ENCODE measurements at places on chromosomes 7 and 10.

DNA sequence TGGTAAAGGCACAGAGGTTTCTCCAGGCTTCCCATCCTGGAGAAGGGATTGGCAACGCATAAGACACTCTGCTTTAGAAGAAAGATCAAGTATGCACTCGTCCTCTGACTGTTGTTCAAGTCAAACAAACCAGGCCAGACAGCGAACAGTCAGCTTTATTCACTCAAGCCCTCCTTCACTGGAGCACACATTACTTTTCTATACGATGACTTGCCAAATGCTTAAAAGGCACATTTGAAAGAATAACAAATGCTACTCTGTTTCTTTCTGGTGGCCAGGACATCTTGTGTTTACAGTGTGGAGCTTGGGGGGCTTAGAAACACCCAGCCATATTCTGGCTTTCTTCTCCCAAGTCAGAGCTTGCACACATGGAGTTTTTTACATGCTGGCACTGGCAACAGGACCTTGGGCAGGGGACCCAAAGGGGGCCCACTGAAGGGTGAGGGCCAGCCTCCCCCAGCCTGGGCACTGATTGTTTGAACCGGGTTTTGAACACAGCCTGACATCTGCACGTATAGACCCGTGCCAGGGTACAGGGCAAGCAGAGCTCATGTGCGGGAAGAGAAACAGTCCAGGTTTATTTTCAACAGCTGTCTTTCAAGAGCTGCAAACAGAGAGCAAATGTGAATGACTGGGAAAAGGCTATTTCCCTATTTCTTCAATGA lies 33.3 kb upstream of the FGFR2 start:
- no peaks in the 10 kb centered on the region for H3K4me1 ChIP-seq
- H3K36me3 ChIP-seq = no peaks in the 10 kb centered on the region
- H3K27me3 ChIP-seq = no peaks in the 10 kb centered on the region

GRCh38 chr10:109474261-109474660 lies 449.1 kb downstream of the XPNPEP1 start:
- H3K27ac ChIP-seq = no peak overlapping the region
- H3K27me3 ChIP-seq = no peaks in the 10 kb centered on the region
- no peak for DNase-seq
- no peaks in the 10 kb centered on the region for H3K36me3 ChIP-seq

- H3K27me3 ChIP-seq = peaks cover 44% of the 10 kb centered on the region
- no peaks in the 10 kb centered on the region for H3K36me3 ChIP-seq
- no peak for DNase-seq
- 0 out of 2 replicates have a peak, but pooled peaks cover 3% of the 10 kb centered on the region for H3K4me1 ChIP-seq
Observed at GRCh38 chr10:49633327-49634068, 19.7 kb downstream of the CHAT start.

DNA sequence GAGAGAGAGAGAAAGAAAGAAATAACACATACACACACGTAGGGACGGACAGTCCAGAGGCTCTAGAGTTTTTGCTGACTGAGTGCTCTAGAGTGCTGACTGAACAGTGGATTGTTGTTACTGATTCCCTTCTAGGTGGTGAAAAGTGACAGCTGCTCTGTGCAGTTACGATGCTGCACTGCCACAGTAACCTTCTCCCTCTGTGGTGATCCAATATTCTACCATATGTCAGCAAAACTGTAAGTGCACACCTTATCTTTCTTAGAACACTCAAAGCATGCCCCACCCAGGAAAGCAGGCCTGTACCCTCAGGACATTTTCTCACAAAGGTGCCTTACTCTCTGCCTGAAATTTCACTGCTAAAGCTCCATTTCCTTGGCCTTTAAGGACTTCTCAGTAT lies 1023.5 kb downstream of the TYW1 start:
- H3K4me3 ChIP-seq = no peak overlapping the region
- no peaks in the 10 kb centered on the region for H3K27me3 ChIP-seq
- H3K4me1 ChIP-seq = no peaks in the 10 kb centered on the region
- peak; percentile 3 for DNase-seq
- no peaks in the 10 kb centered on the region for H3K36me3 ChIP-seq
- no peak overlapping the region for H3K27ac ChIP-seq

DNA sequence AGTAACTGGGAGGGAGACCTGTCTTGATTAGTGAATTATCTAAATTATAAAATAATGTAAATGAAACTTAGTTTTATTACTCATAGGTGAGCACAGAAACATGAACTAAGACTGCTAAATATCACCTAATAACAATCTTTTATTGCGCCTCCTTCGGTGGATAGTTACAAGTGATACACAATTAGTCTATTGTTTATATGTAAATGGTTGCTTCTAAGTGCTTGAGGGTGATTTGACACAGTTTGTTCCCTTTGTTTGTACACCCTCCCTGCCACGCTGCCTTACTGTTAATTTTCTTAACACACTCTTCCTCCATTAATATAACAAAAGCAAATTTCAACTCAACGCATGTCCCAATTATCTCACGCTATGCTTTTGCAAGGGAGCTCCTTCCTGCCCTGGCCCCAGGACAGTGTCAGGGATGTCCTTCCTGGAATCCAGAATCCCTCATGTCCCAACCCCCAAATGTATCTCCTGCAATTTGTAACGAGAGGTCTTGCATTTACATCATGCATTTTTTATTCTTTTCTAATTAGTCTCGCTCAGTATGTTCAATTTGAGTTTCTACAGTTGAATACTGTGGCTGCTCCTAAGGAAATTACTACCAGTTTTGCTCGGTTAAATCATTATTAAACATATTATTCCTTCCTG lies 4.2 kb downstream of the NPSR1 start:
- no peaks in the 10 kb centered on the region for H3K27me3 ChIP-seq
- no peak overlapping the region for H3K27ac ChIP-seq
- no peak overlapping the region for H3K4me3 ChIP-seq
- no peak for DNase-seq
- H3K36me3 ChIP-seq = no peaks in the 10 kb centered on the region

DNA sequence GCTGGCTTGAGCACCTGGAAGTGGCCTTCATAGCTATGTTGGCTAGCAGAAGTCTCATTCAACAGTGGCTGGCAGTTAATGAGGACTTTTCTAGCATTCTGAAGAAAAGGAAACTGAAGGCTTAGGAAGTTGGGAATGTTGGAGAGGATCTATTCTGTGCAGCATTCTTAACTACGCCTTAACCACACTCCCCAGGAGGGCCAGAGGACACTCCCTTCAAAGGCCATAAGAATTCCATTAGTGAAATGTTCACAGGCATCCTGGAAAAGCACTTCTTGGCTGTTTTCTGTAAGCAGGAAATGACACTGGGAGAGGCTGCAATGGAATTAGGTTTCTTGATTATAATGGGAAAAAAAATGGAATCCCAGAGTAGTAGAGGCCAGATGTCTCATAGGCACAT lies 188.9 kb downstream of the ARHGAP12 start:
- no peak overlapping the region for H3K4me3 ChIP-seq
- no peaks in the 10 kb centered on the region for H3K36me3 ChIP-seq
- no peaks in the 10 kb centered on the region for H3K4me1 ChIP-seq
- no peak for DNase-seq
- no peaks in the 10 kb centered on the region for H3K27me3 ChIP-seq
- H3K27ac ChIP-seq = no peak overlapping the region

DNA sequence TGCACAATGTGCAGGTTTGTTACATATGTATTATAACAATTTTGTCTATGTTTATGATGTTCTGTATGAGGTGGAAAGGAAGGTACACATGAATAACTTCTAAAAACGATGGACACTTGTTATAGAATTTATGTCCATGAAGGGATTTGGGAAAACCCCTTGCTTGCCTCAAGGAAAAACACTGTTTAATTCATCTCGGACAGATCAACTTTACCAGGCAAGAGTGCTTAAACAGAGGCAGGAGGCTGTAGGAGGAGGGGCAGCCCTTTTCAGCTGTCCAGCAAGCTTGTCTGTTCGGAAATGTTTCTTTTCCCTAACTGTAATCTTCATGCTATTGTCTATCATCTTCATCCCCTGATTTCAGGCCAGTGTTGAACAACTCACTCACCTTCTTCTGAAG lies 200.9 kb downstream of the CDC14C start:
- no peaks in the 10 kb centered on the region for H3K4me1 ChIP-seq
- H3K36me3 ChIP-seq = no peaks in the 10 kb centered on the region
- no peak for DNase-seq
- no peak overlapping the region for H3K27ac ChIP-seq
- no peaks in the 10 kb centered on the region for H3K27me3 ChIP-seq

- H3K27ac ChIP-seq = no peak overlapping the region
- H3K36me3 ChIP-seq = no peaks in the 10 kb centered on the region
- no peak for DNase-seq
- H3K27me3 ChIP-seq = no peaks in the 10 kb centered on the region
Observed at GRCh38 chr7:1109581-1110310, 21.8 kb downstream of the GPER1 start.

- H3K4me3 ChIP-seq = no peak overlapping the region
- no peak overlapping the region for H3K27ac ChIP-seq
- no peaks in the 10 kb centered on the region for H3K36me3 ChIP-seq
Observed at GRCh38 chr10:59107147-59107546, 69.3 kb upstream of the PHYHIPL start.

- H3K4me3 ChIP-seq = no peak overlapping the region
- no peak overlapping the region for H3K27ac ChIP-seq
- H3K36me3 ChIP-seq = no peaks in the 10 kb centered on the region
Observed at GRCh38 chr7:112272921-112273561, 66.5 kb downstream of the ZNF277 start.

- no peak for DNase-seq
- H3K36me3 ChIP-seq = no peaks in the 10 kb centered on the region
- no peaks in the 10 kb centered on the region for H3K27me3 ChIP-seq
- no peak overlapping the region for H3K27ac ChIP-seq
- no peak overlapping the region for H3K4me3 ChIP-seq
Observed at GRCh38 chr7:89666136-89666835, 488.0 kb upstream of the STEAP1 start.

DNA sequence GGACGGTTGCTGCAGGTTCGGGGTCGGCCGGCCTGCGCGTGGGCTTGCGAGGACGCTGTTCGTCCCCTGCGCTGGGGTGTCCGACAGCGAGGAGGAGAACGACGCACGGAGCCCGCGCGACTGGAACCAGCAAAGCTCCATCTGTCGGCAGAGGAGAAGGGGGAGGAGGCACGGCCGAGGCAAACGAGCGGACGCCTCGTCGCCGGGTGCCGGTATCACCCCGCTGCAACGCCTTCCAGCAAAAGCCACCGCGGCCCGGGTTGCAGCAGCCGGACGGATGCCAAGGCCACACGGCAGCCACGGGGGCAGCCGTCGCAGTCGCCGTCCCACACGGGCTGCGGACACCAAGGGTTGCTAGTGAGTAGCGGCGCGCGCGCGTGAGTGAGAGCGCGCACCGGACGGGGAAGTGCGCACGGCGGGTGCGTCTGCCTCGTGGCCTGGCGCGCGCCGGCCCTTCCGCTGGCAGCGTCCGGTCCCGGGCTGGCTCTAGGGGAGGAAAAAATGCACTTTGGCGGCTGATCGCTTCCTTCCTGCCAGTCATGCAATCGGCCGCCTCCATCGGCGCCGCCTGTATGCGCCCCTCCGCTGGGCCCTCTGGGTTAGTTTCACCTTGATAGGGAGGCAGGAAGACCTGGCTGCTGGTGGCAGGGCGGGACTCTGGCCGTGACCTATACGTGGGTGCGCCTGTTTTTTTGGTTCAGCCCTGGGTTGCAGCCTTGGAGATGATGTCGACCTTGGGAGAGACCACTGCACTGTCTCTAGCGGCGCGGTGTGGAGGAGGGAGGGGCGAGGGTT lies 434 bp downstream of the STAMBPL1 start:
- H3K4me3 ChIP-seq = peak overlapping the region; percentile 16
- peaks cover 10% of the 10 kb centered on the region for H3K4me1 ChIP-seq
- H3K36me3 ChIP-seq = no peaks in the 10 kb centered on the region
- peak; percentile 15 for DNase-seq

- DNase-seq = no peak
- no peak overlapping the region for H3K27ac ChIP-seq
- H3K36me3 ChIP-seq = no peaks in the 10 kb centered on the region
- no peak overlapping the region for H3K4me3 ChIP-seq
Observed at GRCh38 chr10:11230498-11231167, 213.0 kb downstream of the CELF2 start.

DNA sequence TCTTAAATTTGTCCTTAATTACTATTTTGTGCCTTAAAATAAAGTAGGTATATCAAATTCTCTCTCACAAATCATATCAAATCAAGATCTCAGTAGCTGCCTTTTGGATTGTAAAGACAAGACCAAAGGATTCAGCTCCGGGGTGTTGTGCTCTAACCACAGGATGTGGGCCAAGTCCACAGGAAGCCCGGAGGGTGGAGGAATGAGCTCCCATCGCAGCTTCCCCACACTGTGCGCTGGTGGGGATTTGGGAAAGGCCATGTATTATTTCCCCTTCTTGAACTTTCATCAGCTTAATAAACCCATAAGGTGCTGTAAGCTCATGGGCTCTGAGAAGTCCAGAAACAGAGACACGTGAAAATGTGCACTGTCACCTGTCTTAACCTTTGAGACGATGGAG lies 241.6 kb upstream of the TCERG1L start:
- H3K4me3 ChIP-seq = no peak overlapping the region
- peaks cover 8% of the 10 kb centered on the region for H3K27me3 ChIP-seq
- no peaks in the 10 kb centered on the region for H3K4me1 ChIP-seq
- H3K27ac ChIP-seq = no peak overlapping the region
- no peaks in the 10 kb centered on the region for H3K36me3 ChIP-seq

- DNase-seq = no peak
- H3K4me1 ChIP-seq = peaks cover 4% of the 10 kb centered on the region
Observed at GRCh38 chr10:73635781-73636180, 5.5 kb downstream of the MYOZ1 start.

- DNase-seq = no peak
- H3K27ac ChIP-seq = no peak overlapping the region
- H3K27me3 ChIP-seq = no peaks in the 10 kb centered on the region
- H3K4me1 ChIP-seq = no peaks in the 10 kb centered on the region
- no peaks in the 10 kb centered on the region for H3K36me3 ChIP-seq
Observed at GRCh38 chr10:23725548-23725947, 286.7 kb downstream of the OTUD1 start.

GRCh38 chr10:112713411-112713810 lies 236.6 kb upstream of the TCF7L2 start:
- H3K4me3 ChIP-seq = no peak overlapping the region
- H3K27ac ChIP-seq = no peak overlapping the region
- H3K4me1 ChIP-seq = no peaks in the 10 kb centered on the region
- no peaks in the 10 kb centered on the region for H3K36me3 ChIP-seq

- no peak overlapping the region for H3K27ac ChIP-seq
- no peaks in the 10 kb centered on the region for H3K27me3 ChIP-seq
- no peak overlapping the region for H3K4me3 ChIP-seq
- no peak for DNase-seq
Observed at GRCh38 chr7:110253093-110253492, 837.8 kb upstream of the LRRN3 start.

GRCh38 chr7:2559283-2559950 lies 638 bp downstream of the IQCE start:
- peak overlapping the region; percentile 69 for H3K27ac ChIP-seq
- DNase-seq = no peak
- H3K27me3 ChIP-seq = no peaks in the 10 kb centered on the region
- no peaks in the 10 kb centered on the region for H3K36me3 ChIP-seq
- H3K4me1 ChIP-seq = peaks cover 6% of the 10 kb centered on the region

- H3K4me1 ChIP-seq = no peaks in the 10 kb centered on the region
- no peak overlapping the region for H3K4me3 ChIP-seq
Observed at GRCh38 chr10:113743594-113743993, 7.9 kb upstream of the PLEKHS1 start.

- no peak overlapping the region for H3K4me3 ChIP-seq
- no peaks in the 10 kb centered on the region for H3K4me1 ChIP-seq
Observed at GRCh38 chr10:20185116-20185515, 368.9 kb downstream of the PLXDC2 start.

Measured in K562 (cell line).